H7 (cell line): ENCODE measurements at places on chromosomes 5 and 9. TPM values are rescaled to one million over a fixed set of nuclear protein-coding genes. Genes with fewer than 3 reads are reported as not detected.

DNA sequence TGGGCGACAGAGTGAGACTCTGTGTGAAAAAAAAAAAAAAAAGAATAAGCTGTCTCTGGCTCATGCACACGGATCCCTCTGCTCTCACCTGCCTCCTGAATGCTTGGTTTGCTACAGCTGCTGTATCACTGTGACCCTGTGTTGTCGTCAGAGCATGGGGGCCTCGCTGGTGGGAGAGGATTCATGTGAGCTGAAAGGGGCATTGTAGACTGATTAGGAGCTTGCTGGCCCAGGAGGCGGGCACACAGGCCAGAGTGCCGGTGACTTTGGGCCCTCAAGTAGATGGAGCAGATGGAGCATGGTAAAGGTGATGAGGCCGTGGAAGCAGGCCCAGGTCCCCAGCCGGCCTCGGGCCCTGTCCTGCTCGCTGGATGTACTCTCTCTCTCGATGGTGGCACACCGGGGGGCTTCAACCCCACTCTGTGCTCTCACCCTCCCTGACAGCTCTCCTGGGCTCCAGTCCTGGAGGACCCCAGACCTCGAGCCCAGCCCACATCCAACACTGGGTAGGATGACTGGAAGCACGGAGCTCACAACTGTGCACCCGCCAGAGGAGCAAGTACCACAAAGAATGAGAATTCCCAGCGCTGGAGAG, 7.1 kb downstream of the FLT4 start:
- peak; percentile 41 for DNase-seq

ANKRD31 gene
- total RNA-seq: 0.11 TPM in 1 of 2 replicates, not detected in the other

FIBCD1 gene
- total RNA-seq: 6.1 and 6.2 TPM in 2 replicates

DNA sequence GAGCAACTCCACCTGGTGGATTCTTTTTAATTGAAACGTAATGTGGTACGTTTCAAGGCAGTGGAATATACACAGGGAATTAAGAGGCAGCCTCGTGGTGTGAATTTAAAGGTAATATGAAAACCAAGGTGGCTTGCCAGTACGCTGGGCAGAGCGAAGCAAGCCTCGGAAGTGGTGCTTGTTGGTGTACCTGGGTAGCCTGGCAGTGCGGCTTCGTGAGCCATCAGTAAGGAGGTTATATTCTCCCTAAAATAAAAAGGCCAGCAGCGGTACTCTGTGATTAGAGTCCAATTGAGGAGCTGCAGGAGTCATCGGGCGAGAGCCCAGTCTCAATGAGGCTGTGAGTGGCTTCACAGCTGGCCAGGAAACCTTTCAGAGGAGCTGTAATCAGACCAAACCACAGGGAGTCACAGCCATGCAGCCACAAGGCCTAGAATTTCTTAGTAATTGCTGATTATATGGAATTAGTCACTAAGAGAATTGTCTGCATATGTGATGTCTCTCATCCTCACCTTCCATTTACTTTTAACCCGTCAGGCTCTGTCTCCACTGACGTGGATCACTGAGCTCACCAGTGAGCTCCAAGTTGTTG, 57.7 kb downstream of the DCP2 start:
- DNase-seq: peak; percentile 54

DNA sequence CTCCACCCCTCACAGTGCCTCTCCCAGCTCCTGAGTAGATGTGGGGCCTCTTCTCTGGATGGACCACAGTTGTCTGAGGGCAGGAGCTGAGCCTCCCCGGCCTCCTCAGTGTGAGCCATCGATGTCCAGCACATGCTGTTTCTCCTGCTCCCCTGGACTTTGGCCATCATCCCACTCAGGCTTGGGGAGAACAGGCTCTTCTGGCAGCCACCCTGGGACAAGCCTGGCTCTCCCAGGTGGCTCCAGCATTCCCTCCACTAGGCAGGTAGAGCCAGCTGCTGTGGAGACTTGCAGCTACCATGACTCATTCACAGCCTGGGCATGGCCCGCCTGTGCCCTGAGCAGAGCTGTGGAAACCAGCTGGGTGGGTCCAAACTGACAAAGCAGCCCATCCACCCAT, 77.0 kb downstream of the CSNK1A1 start:
- no peak for DNase-seq

NTNG2 gene
- 1.2 and 2.3 TPM in 2 replicates for total RNA-seq
